IPS DF 6.9 (cell line): ENCODE measurements at places on chromosomes 11 and 22.

- H3K36me3 ChIP-seq = no peaks in the 10 kb centered on the region
- no peak for DNase-seq
- H3K27ac ChIP-seq = no peak overlapping the region
- no peaks in the 10 kb centered on the region for H3K4me1 ChIP-seq
- H3K27me3 ChIP-seq = no peaks in the 10 kb centered on the region
Observed at GRCh38 chr11:5923794-5924193, 18.3 kb upstream of the OR56A3 start.

DNA sequence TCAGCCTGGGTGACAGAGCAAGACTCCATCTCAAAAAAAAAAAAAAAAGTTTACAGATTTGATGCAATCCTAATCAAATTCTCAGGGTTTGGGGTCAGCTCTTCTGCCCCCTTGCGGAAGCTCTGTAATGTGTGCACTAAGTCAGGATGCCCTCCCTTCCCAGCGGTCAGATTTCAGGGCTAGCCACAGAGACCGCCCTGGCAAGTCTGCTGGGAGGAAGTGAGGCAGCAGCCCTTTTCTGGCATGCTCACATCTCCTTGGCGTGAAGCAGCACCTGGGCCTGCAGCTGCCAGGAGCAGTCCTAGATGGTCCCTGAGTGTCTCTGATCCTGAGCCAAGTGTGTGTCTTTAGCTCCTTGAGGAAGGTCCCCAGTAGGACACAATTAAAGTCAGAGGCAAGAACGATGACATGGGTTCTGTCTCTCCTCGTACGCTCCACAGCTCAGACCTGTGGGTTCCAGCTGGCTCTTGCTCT is 10.9 kb upstream of the APOBEC3C start:
- peaks cover 3% of the 10 kb centered on the region for H3K4me1 ChIP-seq
- H3K27me3 ChIP-seq = no peaks in the 10 kb centered on the region
- DNase-seq = peak; percentile 89
- H3K27ac ChIP-seq = no peak overlapping the region
- H3K4me3 ChIP-seq = no peak overlapping the region
- no peaks in the 10 kb centered on the region for H3K36me3 ChIP-seq

GRCh38 chr11:132559331-132560036 is 972.8 kb downstream of the OPCML start:
- no peak overlapping the region for H3K27ac ChIP-seq
- no peak overlapping the region for H3K4me3 ChIP-seq
- no peaks in the 10 kb centered on the region for H3K27me3 ChIP-seq

- no peak overlapping the region for H3K27ac ChIP-seq
- no peaks in the 10 kb centered on the region for H3K27me3 ChIP-seq
- H3K4me3 ChIP-seq = no peak overlapping the region
- DNase-seq = no peak
- H3K36me3 ChIP-seq = peaks cover 33% of the 10 kb centered on the region
- peaks cover 14% of the 10 kb centered on the region for H3K4me1 ChIP-seq
Observed at GRCh38 chr11:65185869-65186341, 4.2 kb downstream of the CAPN1 start.

DNA sequence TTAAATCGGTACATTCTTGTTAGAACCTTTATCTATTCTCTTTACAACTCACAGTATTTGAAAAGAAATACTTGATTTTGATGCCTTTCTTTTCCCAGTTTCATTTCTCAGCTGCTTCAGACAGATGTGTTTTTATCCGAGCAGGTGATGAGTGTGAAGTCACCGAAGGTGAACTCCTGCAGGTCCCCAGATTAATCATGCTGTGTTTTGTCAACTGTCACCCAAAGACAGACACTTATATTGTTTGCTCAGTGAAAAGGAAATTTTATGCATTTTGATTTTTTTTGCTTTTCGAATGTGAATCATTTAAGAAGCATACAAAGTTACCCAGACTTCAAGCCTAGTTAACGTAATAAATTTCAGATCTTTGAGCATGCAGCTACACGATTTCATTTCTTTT is 7.8 kb upstream of the TMPRSS13 start:
- H3K27ac ChIP-seq = no peak overlapping the region
- H3K36me3 ChIP-seq = no peaks in the 10 kb centered on the region
- H3K4me3 ChIP-seq = no peak overlapping the region
- no peaks in the 10 kb centered on the region for H3K4me1 ChIP-seq
- no peak for DNase-seq

DNA sequence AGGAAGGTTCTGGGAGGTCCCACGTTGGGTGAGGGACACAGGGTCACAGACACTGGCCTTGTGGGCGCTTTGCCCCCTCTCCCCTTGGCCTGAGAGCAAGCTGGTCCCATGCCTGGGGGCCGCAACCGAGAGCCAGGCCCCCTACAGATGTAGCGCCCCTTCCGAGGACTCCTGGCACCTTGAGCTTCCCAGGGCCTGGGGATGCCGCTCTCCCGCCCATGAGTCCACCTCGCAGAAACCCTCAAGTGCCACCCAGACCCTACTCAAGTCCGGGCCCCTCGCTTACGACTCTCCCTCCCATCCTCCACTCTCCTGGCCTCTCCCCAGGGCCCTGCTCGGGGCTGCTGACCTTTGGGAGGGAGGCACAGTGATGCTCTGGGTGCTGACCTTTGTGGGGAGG is 204.0 kb downstream of the BRD1 start:
- no peak overlapping the region for H3K27ac ChIP-seq
- DNase-seq = no peak
- no peaks in the 10 kb centered on the region; the same call in 1 of the 2 replicates for H3K36me3 ChIP-seq
- no peaks in the 10 kb centered on the region for H3K27me3 ChIP-seq
- H3K4me3 ChIP-seq = no peak overlapping the region
- no peaks in the 10 kb centered on the region for H3K4me1 ChIP-seq

DNA sequence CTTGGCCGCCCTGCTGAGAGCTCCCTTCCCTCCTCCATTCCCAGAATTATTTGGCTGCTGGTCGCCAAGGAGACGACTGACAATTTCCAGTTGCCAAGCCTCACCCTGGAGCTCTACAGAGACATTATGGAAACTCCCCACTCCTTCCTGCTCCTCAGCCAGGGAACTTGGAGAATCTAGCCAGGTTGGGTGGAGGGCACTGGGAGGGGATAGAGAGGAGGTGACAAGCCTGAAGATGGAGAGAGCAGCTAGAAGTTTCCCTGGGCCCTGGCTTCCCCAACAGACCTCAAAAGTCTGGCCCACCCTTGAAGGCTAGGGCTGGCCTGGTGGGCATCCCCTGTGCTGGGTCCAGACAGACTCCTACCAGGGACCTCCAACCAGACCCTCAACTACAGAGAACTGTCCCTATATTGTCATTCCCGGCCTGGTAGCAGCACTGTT is 6.7 kb upstream of the VSIG10L2 start:
- peaks cover 7% of the 10 kb centered on the region for H3K4me1 ChIP-seq
- DNase-seq = no peak
- H3K27me3 ChIP-seq = no peaks in the 10 kb centered on the region
- no peak overlapping the region for H3K4me3 ChIP-seq

GRCh38 chr22:30275625-30276024 is 9.0 kb upstream of the OSM start:
- H3K27ac ChIP-seq = no peak overlapping the region
- H3K4me1 ChIP-seq = no peaks in the 10 kb centered on the region
- no peak overlapping the region for H3K4me3 ChIP-seq
- no peaks in the 10 kb centered on the region for H3K27me3 ChIP-seq
- DNase-seq = no peak

GRCh38 chr11:97263183-97263858 is 873.5 kb downstream of the JRKL start:
- H3K4me3 ChIP-seq = no peak overlapping the region
- no peaks in the 10 kb centered on the region for H3K36me3 ChIP-seq
- H3K4me1 ChIP-seq = no peaks in the 10 kb centered on the region

DNA sequence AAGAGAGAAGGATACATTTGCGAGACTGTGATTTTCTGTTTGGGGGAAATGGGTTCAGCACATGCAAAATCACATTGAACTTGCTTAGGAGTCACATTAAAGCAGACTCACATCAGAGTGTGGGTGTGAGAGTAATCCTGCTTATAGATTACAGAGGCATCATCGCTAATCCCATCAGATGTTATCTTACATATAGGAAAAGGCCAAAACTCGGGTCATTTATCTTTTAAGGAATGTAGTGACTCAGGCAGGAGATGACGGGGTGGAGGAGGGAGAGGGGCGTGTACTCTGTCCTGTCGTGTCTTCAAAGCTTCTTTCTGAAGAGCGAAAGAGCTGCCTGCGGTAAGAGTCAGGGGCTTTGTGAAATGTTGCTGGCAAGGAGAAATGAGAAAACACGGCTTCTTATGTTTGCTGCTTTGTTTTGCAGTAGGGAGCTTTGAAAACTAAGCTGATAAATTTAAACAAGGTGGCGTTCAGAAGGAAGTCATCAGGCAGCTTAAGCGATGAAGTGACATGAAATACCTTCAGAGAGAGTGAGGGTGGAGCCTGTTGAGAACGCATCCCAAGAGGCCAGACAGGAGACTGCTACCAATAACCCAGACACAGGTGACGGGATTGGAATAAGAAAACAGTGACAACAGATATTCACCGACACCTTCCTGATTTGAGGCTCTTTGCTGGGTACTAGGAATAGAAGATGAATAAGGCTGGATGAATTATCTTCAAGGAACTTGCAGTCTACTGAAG is 2.2 kb upstream of the C11orf16 start:
- H3K4me3 ChIP-seq = no peak overlapping the region
- no peak for DNase-seq
- no peak overlapping the region for H3K27ac ChIP-seq
- peaks cover 2% of the 10 kb centered on the region; the same call in 1 of the 2 replicates for H3K4me1 ChIP-seq

- H3K4me1 ChIP-seq = no peaks in the 10 kb centered on the region
- no peaks in the 10 kb centered on the region for H3K36me3 ChIP-seq
- no peaks in the 10 kb centered on the region for H3K27me3 ChIP-seq
- DNase-seq = no peak
Observed at GRCh38 chr11:33263549-33263948, 6.4 kb downstream of the HIPK3 start.

DNA sequence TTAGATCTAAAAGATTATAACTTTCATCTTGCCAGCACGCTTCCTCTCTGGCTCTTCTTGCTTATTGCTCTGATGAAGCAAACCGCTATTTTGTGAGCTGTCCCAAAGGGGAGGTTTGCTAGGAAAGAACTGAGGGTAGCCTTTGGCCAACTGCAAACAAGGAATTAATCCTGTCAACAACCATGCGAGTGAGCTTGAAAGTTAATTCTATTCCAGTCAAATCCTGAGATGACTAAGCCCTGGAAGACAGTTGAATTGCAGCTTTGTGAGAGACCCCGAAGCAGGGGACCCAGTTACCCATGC is 10.3 kb upstream of the RNF141 start:
- DNase-seq = no peak
- H3K4me1 ChIP-seq = no peaks in the 10 kb centered on the region
- no peak overlapping the region for H3K4me3 ChIP-seq
- H3K36me3 ChIP-seq = no peaks in the 10 kb centered on the region
- no peaks in the 10 kb centered on the region for H3K27me3 ChIP-seq

DNA sequence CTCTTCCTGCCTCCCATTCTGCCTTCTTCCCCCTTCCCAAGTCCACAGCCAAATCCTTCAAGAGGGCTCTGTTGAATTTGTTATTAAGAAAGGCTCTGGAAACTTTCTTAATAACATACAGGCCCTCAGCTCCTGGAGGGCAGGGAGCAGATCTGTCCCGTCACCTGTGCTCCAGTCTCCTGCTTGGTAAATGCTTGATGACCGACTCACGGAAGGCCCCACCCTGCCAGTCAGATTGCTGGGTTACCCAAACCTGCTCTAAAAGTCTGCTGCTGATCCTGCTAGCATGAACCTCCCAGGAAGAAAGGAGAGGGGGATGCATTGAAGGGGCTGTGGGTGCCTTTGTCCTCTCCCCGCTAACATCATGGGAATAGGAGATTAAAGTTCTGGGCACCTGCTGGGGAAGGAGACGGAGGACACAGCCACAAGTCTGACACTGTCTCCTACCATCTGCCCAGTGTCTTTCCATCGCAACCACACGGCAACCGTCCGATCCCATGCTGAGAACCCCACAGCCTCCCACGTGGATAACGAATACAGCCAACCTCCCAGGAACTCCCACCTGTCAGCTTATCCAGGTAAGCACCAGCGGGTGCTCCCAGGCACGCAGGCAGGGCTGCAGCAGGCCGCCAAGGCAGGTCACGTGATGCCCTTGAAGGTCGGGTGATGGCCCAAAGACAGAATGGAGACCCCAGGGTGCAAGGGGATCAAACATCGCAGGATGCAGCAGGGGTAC is 22.5 kb downstream of the CD5 start:
- no peaks in the 10 kb centered on the region for H3K27me3 ChIP-seq
- DNase-seq = no peak
- H3K27ac ChIP-seq = no peak overlapping the region
- H3K4me3 ChIP-seq = no peak overlapping the region
- H3K36me3 ChIP-seq = no peaks in the 10 kb centered on the region

GRCh38 chr11:297051-297585 is 2.2 kb downstream of the IFITM5 start:
- no peak overlapping the region for H3K27ac ChIP-seq
- no peak for DNase-seq
- H3K4me1 ChIP-seq = peaks cover 14% of the 10 kb centered on the region
- no peak overlapping the region for H3K4me3 ChIP-seq
- H3K27me3 ChIP-seq = no peaks in the 10 kb centered on the region

GRCh38 chr11:20452585-20452984 is 65.1 kb downstream of the PRMT3 start:
- H3K36me3 ChIP-seq = no peaks in the 10 kb centered on the region
- H3K4me3 ChIP-seq = no peak overlapping the region
- DNase-seq = no peak

DNA sequence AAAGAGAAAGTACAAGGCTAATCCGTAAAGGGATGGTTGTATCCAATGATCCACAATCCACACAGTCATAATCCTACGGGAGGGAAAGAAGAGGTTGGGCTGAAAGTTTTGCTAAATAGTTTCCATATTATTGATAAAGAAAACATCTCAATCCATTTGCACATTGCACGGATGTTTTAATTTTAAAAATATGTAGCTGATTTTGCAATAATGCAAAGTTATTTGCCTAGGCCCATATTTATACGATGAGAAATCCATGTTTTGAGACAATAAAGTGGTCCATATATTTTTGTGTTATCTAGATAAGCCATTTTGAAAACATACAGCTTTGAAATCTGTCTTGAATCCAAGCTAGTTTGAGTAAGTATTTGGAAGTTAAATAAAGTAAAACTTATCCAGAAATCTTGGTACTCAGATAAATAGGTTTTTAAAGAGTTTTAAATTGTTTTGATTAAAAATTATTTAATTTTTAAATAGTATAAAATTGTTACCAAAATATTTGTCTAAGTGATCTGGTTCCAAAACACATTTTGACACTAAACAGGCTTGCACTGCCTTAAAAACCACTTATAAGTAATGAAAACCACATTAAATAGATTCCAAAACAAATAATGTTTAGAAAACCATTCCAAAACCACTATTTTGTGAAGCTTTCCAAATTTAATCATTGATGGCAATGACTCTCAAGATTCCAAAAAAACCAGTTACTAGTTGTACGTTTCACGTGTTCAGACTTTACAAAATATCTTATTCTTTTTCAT is 38.2 kb upstream of the PAMR1 start:
- H3K4me1 ChIP-seq = 0 out of 2 replicates have a peak, but pooled peaks cover 1% of the 10 kb centered on the region
- H3K36me3 ChIP-seq = no peaks in the 10 kb centered on the region
- no peak overlapping the region for H3K4me3 ChIP-seq
- H3K27me3 ChIP-seq = no peaks in the 10 kb centered on the region
- H3K27ac ChIP-seq = no peak overlapping the region
- no peak for DNase-seq

GRCh38 chr11:133052537-133052936 is 479.8 kb downstream of the OPCML start:
- H3K4me1 ChIP-seq = peaks cover 2% of the 10 kb centered on the region; the same call in 1 of the 2 replicates
- no peaks in the 10 kb centered on the region for H3K36me3 ChIP-seq
- no peak overlapping the region for H3K4me3 ChIP-seq

- peaks cover 3% of the 10 kb centered on the region; the same call in 1 of the 2 replicates for H3K4me1 ChIP-seq
- no peak overlapping the region for H3K4me3 ChIP-seq
- H3K27ac ChIP-seq = no peak overlapping the region
- DNase-seq = no peak
- H3K27me3 ChIP-seq = peaks cover under 1% of the 10 kb centered on the region; the same call in 1 of the 2 replicates
Observed at GRCh38 chr11:35146074-35146521, 7.1 kb downstream of the CD44 start.
